Mucosa of gallbladder (tissue), 1 donor: ENCODE measurements at places on chromosomes 6 and 20. TPM values are rescaled to one million over a fixed set of nuclear protein-coding genes. Genes with fewer than 3 reads are reported as not detected.

DNA sequence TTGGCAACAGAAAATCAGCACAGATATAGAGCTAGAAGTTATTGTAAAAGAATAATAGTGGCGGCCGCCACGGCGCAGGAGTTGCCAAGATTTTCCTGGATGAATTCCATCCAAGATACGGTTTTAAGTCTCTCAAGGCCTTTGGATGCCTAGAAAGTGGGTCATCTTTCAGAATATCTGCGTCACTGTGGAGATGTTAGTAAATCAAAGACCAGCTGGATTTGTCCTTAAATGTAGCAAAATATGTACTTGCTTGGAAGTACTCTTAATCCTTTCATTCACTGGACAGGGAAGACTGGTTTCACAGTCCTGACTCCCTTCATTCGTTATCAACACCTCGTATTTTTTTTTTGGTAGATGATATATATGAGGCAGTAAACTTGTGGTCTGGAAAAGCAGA, 83.0 kb downstream of the SLC22A3 start:
- DNase-seq, result peak; percentile 69

DNA sequence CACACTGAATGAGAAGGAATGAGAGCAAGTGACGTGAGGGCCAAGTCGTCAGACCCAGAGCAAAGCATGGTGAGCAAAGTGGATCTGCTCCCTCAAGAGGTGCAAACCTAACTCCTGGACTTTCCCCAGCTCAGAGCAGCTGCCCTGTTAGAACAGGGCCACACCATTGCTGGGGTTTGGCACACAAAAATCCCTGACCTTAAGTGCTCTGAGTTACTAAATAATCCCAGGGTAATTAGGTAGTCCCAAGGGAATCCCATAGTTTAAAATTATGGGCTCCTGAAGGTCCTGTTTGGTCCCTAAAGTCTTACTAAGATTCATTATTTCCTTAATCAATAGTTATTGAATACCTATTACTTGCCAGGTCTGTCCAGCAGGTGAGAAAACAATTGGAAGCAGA, 165.1 kb upstream of the TNFAIP3 start:
- DNase-seq, result no peak

DNA sequence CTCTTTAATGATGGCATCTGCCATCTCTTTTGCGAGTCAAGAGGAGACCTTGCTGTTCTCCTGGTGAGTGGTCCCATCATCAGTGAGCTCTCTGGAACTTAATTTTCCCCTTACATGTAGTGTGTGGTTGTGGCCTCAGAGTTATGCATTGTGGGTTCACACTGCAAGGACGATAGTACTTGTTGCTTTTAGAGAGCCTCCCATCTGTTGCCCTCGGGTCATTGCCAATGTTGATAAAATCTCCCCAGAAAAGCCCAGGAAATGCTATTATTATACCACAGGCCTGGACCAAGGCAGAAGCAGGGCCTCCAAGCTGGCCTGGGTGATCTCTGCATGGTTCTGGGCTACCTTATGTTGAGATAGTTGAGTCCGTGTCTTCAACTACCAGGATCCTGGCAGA, 241.6 kb downstream of the BMP7 start:
- no peak for DNase-seq

GRCh38 chr6:13908955-13909381, 15.8 kb upstream of the RNF182 start:
- peak; percentile 38 for DNase-seq

DNA sequence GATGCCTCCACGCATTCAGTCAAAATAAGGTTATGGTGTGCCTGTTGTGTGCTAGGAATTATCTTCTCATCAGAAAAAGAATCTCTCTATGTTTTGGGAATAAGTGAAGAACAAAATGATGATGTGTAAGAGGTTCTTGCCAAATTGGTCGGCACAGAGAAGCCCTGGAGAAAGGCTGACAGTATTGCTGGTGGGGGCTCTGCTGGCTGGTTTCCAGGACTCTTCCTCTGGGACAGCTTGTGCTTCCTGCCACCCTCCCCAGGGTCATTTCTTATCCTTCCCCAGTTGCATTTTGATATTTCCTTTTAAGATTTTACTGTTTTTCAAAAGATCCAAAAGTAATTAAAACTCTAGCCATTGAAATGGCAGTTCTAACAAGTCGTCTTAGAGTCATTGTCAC, 22.1 kb downstream of the CST4 start:
- no peak for DNase-seq

GRCh38 chr20:37525810-37526209, 1.9 kb downstream of the BLCAP start:
- no peak for DNase-seq

- DNase-seq, result no peak
These were observed 13.1 kb upstream of the NT5DC1 start for GRCh38 chr6:116087437-116088027.

DNA sequence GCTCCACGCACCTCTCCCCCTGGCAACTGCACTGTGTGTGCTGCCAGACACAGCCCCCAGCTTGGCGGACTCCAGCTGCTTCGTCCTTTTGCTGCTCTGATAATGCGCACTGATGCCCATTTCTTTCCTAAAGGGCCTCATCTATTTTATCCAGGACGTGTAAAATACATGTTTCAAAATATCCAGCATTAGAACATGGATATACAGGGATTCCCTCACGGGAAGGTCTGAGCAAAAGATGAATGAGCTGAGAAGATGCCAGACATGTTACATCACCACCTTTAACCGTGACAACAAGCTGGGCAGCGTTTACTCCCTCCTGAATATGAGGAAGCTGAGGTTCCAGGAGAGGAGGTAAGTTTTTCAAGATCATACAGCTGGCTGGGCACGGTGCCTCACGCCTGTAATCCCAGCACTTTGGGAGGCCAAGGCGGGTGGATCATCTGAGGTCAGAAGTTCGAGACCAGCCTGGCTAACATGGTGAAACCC, 32.8 kb downstream of the TNXB start:
- no peak for DNase-seq

- no peak for DNase-seq
These were observed 643.8 kb downstream of the RFPL4B start for GRCh38 chr6:112990971-112991370.

DNA sequence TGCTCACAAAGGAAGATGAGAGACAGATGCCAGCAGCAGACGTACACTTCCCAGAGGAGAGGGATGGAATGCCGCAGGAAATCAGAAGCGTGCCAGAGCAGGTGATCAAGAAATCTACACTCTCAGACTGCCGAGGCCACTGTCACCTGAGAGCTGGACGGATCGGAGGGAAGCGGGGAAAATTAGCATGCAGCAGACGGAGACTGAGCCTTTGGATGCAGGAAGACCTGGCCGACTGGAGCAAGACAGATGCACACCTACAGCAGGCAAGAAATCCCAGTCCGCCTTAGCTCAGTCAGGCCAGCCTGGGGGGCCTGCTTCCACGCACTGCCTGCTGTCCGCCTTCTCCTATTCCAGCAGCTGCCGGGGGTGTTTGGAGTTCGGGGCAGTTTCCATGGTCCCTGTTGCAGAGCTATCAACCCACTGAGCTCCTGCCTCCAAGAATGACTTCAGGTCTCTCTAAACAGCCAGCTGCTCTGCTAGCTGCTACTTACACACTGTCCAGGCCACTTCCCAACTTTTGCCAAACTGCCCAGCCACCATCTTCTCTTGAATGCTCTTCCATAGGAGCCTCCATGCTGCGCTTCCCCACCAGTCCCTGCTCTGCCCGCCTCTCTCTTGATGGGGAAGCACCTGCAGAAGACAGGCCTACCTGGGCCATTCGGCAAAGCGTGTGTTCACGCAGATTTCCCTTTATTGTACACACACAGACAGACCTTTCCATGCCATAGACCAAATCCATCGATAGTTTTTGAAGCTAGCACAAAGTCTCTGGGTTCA, 368.5 kb downstream of the ZFAND3 start:
- DNase-seq, result no peak

Gene OPN5
- total RNA-seq, result not detected

Gene BNIP5
- total RNA-seq, result 7.4 TPM

Gene LTA
- 1.9 TPM for total RNA-seq

Gene TOP1
- 83.2 TPM for total RNA-seq

Gene UNC5CL
- 26.4 TPM for total RNA-seq

Gene HLA-DMB
- 43.2 TPM for total RNA-seq

Gene TGM3
- 1.4 TPM for total RNA-seq

Gene RIPOR2
- 3.2 TPM for total RNA-seq

Gene HLA-F
- 87.3 TPM for total RNA-seq

Gene GFOD1
- 17.4 TPM for total RNA-seq
